Brain microvascular endothelial cell (primary cell): ENCODE measurements at places on chromosomes 7 and 10.
A peak's percentile ranks its signal among the peaks of the same experiment; 100 is the strongest.

DNA sequence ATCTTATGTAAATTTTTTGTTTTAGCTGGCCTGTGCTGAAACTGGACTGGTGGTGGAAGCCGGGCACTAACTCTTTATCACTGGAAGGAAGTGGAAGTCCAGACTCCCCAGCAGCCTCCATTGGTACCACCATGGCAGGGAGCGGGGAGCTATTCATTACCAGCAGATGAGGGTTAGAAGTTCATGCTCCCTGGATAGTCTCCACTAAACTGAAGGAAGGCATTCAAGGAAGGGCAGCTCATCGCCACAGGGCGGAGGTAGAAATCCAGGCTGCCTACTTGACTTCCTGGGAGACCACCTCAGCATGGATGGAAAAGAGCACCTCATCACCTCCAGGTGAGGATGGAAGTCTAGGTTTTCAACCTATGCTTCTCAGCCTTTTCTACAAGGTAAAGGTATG is 130.9 kb downstream of the SLC16A9 start:
- DNase-seq = no peak

DNA sequence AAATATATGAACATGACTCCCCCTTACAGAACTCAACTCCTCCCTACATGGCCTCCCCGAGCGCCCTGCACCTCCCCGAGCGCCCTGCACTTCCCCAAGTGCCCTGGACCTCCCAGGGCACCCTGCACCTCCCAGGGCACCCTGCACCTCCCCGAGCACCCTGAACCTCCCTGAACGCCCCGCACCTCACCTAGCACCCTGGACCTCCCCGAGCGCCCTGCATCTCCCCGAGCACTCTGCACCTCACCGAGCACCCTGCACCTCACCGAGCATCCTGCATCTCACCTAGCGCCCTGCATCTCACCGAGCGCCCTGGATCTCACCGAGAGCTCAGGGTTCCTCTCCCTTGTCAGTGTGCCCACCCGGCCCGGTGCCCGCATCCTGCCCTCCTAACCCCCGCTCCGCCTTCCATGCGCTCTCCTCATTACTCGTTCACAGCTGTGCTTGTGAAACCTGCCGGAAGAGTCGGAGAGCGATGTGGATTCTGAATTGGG is 134.3 kb downstream of the ACTR3B start:
- DNase-seq = no peak

DNA sequence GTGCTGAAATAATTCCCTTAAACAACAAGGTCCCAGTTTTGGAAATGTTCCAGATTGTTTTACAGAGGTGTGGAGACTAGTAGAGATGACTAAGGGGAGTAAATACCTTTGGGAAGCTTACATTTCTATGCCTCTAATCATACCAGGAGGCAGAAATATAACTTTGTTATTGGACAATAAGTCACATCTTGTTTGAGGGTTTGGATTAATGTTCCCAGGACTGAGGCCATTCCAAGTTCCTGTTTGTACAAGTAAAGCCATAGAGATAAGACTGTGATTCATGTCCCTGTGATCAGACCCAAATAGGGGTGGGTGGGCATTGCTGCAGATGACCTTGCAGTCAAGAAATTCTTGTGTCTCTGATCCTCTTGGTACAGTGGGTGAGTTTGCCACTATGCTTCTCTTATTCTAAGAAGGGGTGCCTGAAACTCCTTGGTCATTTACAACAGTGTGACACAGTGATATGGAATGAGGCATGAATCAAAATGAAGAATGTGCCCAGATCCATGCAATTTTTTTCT is 508.3 kb downstream of the SORCS3 start:
- no peak for DNase-seq

- DNase-seq = no peak
These were observed 12.7 kb upstream of the GJD4 start for GRCh38 chr10:35592441-35592840.

DNA sequence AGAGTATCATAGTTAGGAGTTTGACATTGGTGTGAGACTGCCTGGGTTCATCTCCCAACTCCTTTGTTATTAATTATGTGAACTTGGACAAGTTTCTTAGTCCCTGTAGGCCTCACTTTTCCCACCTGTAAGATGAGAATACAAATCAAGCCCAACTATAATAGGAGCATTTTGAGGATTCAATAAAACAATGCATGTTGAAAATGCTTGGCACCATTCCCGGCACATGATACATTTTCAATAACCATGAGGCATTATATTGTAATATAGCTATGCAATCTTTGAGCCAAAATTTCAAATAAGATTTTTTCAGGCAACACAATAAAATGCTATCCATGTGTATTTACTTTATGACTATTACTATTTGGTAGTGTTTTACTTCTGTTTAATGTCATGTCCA is 229.0 kb upstream of the SP4 start:
- no peak for DNase-seq

DNA sequence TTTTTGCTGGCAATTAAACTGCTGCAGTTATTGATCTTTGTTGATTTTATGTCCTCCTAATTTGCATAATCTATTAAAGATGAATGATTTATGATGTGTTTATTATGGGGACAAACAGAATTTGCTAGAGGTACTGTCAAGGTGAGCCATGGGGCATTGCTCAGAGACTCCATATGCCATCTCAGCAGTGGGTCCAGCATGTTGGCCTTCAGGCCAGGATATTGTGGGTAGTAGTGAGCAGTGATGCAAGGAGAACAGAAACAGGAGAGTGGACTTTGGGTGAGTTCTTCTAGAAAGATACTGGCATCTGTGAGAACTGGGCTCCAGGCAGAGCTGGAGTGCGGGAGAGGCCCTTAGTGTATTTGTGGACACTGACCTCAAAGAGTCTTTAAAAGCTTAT is 65.9 kb downstream of the PAX2 start:
- no peak for DNase-seq

DNA sequence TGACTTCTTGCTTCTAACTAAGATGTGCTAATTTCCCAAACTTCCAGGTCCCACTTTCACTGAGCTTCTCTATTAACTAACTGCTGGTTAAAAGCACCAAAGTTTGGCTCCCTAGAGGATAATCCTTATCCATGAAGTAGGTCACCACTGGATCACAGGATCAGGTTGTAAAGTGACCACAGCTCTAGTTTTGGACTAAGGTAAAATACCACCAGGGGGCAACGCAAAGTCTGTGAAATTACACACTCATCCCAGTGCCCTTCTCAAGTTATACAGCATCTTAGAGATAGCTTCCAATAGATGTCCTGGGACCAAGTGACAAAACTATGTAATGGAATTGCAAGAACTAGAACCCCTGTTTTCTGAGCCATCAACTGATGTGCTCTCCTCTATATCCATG is 116.4 kb upstream of the ASAH2 start:
- peak; percentile 57 for DNase-seq

DNA sequence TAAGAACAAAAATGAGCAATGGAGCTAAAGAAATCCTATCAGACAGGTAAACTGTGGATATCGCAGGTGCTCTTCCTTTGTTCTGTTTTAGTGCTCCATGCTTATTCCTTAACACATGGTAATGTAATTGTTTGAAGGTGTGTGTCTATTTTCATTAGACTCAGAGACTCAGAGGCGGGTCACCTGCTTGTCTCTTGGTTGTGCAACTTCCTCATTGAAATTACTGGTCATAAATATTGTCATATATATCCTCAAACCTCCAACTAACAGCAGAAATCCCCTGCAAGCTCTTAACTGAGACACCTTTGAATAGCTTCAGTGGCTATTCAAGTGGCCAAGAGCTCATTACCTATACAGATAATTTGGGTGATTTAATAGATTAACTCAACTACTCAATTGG is 177.2 kb downstream of the PTN start:
- no peak for DNase-seq
